Hepatocyte (in vitro differentiated cells): ENCODE measurements at places on chromosomes 1 and 21. TPM values are rescaled to one million over a fixed set of nuclear protein-coding genes. Genes with fewer than 3 reads are reported as not detected.

Gene ITLN2
- 1.3 and 1.4 TPM in 2 replicates for total RNA-seq

Gene SLC2A5
- total RNA-seq, result 7.2 TPM in 2 replicates

Gene LCE3D
- not detected in 2 replicates for total RNA-seq

Gene ATF3
- total RNA-seq, result 128 TPM in 2 replicates

Gene SLAMF8
- 0.52 and 0.57 TPM in 2 replicates for total RNA-seq

Gene TTC34
- 0.33 and 0.44 TPM in 2 replicates for total RNA-seq

Gene GSTM5
- 0.12 and 3.0 TPM in 2 replicates for total RNA-seq

Gene DNM3
- 0.88 and 1.5 TPM in 2 replicates for total RNA-seq

Gene GJC2
- total RNA-seq, result 0.80 and 1.6 TPM in 2 replicates

Gene EPHA10
- total RNA-seq, result 0.84 and 1.5 TPM in 2 replicates

Gene SLC35E2B
- 46.7 and 48.2 TPM in 2 replicates for total RNA-seq

Gene CHRNB2
- total RNA-seq, result 0.08 and 0.70 TPM in 2 replicates

Gene TEX38
- total RNA-seq, result 0.16 TPM in 1 of 2 replicates, not detected in the other

Gene EPS8L3
- total RNA-seq, result 40.2 and 48.1 TPM in 2 replicates

Gene CAMK1G
- 1.0 and 1.1 TPM in 2 replicates for total RNA-seq

Gene C1orf210
- 32.3 and 43.9 TPM in 2 replicates for total RNA-seq

Gene SLAMF7
- total RNA-seq, result 0.07 TPM in 1 of 2 replicates, not detected in the other

Gene S100A3
- total RNA-seq, result 2.6 and 2.7 TPM in 2 replicates

Gene ELAPOR1
- 2.5 and 3.0 TPM in 2 replicates for total RNA-seq

Gene TCHHL1
- total RNA-seq, result not detected in 2 replicates

Gene TBX19
- 0.57 and 1.2 TPM in 2 replicates for total RNA-seq

Gene C4BPA
- total RNA-seq, result 17.2 and 23.5 TPM in 2 replicates

Gene LCE2C
- total RNA-seq, result not detected in 2 replicates
